ENCODE measurements at places on chromosomes 7 and 10. TPM values are rescaled to one million over a fixed set of nuclear protein-coding genes. Genes with fewer than 3 reads are reported as not detected.

MYL10 gene
- total RNA-seq: not detected

TFAM gene
- total RNA-seq: 85.4 TPM

CALML3 gene
- not detected for total RNA-seq

FAM200A gene
- 4.6 TPM for total RNA-seq

GNG11 gene
- 33.6 TPM for total RNA-seq

KLF14 gene
- 0.05 TPM for total RNA-seq

GIMAP7 gene
- total RNA-seq: not detected

CRTAC1 gene
- total RNA-seq: 1.8 TPM

TLX1 gene
- total RNA-seq: not detected

EBF3 gene
- 0.15 TPM for total RNA-seq

CPVL gene
- not detected for total RNA-seq

AGR2 gene
- 155 TPM for total RNA-seq

OR9A2 gene
- total RNA-seq: not detected

LIPK gene
- total RNA-seq: not detected

ZNF425 gene
- total RNA-seq: 1.0 TPM

ZNF488 gene
- 15.0 TPM for total RNA-seq

ACTR3C gene
- not detected for total RNA-seq

LRRC18 gene
- total RNA-seq: not detected

PIK3CG gene
- not detected for total RNA-seq

STEAP4 gene
- 0.01 TPM for total RNA-seq

GIMAP6 gene
- not detected for total RNA-seq

ADAP1 gene
- total RNA-seq: 5.7 TPM

RNF148 gene
- total RNA-seq: not detected

CHST3 gene
- 42.6 TPM for total RNA-seq

HK1 gene
- total RNA-seq: 37.3 TPM

SLC39A12 gene
- not detected for total RNA-seq

ENO4 gene
- 0.34 TPM for total RNA-seq

LRIT1 gene
- total RNA-seq: not detected

ADD3 gene
- 4.9 TPM for total RNA-seq

GPER1 gene
- 0.79 TPM for total RNA-seq

ZNF736 gene
- 0.01 TPM for total RNA-seq

CDC14C gene
- total RNA-seq: not detected

EPO gene
- not detected for total RNA-seq

Data from A549 treated with DMSO at 1 μM for 4 hours (cell line).